ENCODE measurements at places on chromosomes 2 and 18.

GRCh38 chr2:43612944-43613343 lies 17.1 kb upstream of the THADA start:
- DNase-seq: no peak

- DNase-seq: no peak
Observed at GRCh38 chr2:160145471-160145870, 54.6 kb downstream of the ITGB6 start.

DNA sequence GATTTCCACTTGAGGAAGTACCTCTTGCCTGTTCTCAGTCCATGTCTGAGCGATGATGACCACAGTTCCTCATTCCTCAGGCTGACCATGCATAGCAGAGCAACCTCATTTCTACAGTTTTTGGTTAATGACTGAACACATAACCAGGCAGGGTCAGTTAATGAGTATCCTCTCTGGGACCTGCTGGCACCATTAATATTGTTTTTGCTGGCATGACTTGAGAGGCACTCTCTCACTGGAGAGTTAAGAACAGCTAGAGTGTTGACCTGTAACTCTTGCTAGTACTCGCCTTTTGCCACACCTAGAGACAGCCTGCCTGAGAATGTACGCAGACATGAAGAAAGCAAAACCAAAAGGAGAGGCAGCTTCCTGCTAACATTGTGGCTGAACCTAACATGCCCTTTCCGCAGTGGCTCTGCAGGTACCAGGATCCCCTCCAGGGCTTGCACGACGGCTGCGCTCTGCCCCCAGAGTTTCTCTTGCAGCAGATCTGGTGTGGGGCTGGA lies 23.9 kb downstream of the PECR start:
- peak; percentile 19 for DNase-seq

- no peak for DNase-seq
Observed at GRCh38 chr2:86610871-86611270, 12.8 kb downstream of the RNF103 start.

GRCh38 chr2:168584911-168585310 lies 128.8 kb downstream of the CERS6 start:
- no peak for DNase-seq

GRCh38 chr2:53559302-53559966 lies 208.2 kb upstream of the CHAC2 start:
- no peak for DNase-seq

DNA sequence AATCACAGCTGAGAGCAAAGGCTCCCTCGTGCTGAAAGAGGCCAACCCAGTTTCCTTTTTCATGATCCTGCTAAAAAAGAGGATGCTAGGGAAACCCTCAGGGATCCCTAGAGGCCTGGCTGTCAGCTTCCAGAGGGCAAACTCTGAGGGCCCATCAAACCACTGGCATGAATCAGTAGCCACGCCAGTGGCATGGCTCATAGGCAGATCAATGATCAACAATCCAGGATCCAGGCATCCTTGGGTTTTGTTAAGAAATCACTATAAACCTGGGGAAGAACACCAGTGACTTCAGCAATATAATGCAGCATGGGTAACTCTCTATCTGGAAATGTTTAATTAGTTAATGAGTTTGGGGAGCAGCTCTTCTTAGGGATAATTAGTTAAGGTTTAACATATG lies 286.5 kb downstream of the C1D start:
- DNase-seq: no peak

GRCh38 chr2:76323381-76323780 lies 612.7 kb upstream of the GCFC2 start:
- no peak for DNase-seq

GRCh38 chr2:134240061-134240460 lies 13.8 kb upstream of the MGAT5 start:
- DNase-seq: no peak

DNA sequence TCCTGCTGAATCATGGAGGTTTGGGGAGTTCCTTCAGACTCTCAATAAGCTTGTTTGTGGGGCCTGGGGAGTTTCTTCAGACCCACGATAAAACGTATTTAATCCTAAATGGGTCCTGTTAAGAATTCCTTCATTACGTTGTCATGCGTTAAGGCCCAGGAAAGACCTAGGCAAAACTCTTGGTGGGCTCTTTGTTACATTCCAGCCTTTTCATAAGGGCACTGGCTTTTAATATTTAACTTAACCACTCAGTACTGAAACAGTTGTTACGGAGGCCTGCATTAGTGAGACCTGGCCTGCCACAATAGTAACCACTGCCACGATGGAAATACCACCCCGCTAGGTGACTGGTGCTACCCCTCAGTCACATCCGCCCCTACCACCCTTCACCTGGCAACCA lies 17.5 kb upstream of the BIN1 start:
- DNase-seq: no peak

All from activated CD4-positive, CD25-positive, alpha-beta regulatory T cell treated with anti-CD3 and anti-CD28 coated beads, Interleukin-2, amount 50 U/mL, for 16 hours (primary cell).